Activated naive CD8-positive, alpha-beta T cell treated with anti-CD3 and anti-CD28 coated beads for 36 hours (primary cell): ENCODE measurements at places on chromosomes 12 and 14. TPM values are rescaled to one million over a fixed set of nuclear protein-coding genes. Genes with fewer than 3 reads are reported as not detected.

KRT1 gene
- total RNA-seq: not detected

CLEC6A gene
- total RNA-seq: not detected

CISTR gene
- total RNA-seq: not detected

LBHD2 gene
- not detected for total RNA-seq

SPTB gene
- 0.31 TPM for total RNA-seq

CCT2 gene
- total RNA-seq: 501 TPM

MGAT4C gene
- total RNA-seq: not detected

- no peak for DNase-seq
- peaks cover 26% of the 10 kb centered on the region for H3K4me1 ChIP-seq
- no peaks in the 10 kb centered on the region for H3K27me3 ChIP-seq
- peak overlapping the region; percentile 16 for H3K4me3 ChIP-seq
- no peak overlapping the region for H3K27ac ChIP-seq
- no peaks in the 10 kb centered on the region for H3K36me3 ChIP-seq
These were observed 16.4 kb upstream of the PLEKHH1 start for GRCh38 chr14:67516676-67517075.

DNA sequence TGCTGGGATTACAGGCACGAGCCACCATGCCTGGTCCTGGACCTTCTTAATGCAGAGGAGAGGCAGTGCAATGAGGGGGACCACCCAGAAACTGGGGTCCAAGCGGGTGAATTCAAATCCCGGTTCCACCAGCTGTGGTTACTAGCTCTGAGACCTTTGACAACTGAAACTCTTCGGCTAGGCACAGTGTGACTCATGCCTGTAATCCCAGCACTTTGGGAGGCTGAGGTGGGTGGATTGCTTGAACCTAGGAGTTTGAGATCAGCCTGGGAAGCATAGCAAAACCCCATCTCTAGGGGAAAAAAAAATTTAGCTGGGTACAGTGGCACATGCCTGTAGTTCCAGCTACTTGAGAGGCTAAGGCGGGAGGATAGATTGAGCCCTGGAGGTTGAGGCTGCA, 5.0 kb upstream of the CD4 start:
- peaks cover 57% of the 10 kb centered on the region for H3K4me1 ChIP-seq
- no peak for DNase-seq
- H3K27me3 ChIP-seq: no peaks in the 10 kb centered on the region
- H3K4me3 ChIP-seq: no peak overlapping the region
- H3K27ac ChIP-seq: no peak overlapping the region
- no peaks in the 10 kb centered on the region for H3K36me3 ChIP-seq

GRCh38 chr12:75876832-75877762, 154.5 kb downstream of the PHLDA1 start:
- peaks cover 46% of the 10 kb centered on the region for H3K27me3 ChIP-seq
- H3K4me3 ChIP-seq: no peak overlapping the region
- H3K27ac ChIP-seq: no peak overlapping the region
- H3K4me1 ChIP-seq: peaks cover 26% of the 10 kb centered on the region

- H3K27me3 ChIP-seq: peaks cover 35% of the 10 kb centered on the region
- H3K27ac ChIP-seq: no peak overlapping the region
- no peak for DNase-seq
- H3K36me3 ChIP-seq: no peaks in the 10 kb centered on the region
- H3K4me3 ChIP-seq: no peak overlapping the region
These were observed 12.2 kb upstream of the COL2A1 start for GRCh38 chr12:48016373-48017020.

DNA sequence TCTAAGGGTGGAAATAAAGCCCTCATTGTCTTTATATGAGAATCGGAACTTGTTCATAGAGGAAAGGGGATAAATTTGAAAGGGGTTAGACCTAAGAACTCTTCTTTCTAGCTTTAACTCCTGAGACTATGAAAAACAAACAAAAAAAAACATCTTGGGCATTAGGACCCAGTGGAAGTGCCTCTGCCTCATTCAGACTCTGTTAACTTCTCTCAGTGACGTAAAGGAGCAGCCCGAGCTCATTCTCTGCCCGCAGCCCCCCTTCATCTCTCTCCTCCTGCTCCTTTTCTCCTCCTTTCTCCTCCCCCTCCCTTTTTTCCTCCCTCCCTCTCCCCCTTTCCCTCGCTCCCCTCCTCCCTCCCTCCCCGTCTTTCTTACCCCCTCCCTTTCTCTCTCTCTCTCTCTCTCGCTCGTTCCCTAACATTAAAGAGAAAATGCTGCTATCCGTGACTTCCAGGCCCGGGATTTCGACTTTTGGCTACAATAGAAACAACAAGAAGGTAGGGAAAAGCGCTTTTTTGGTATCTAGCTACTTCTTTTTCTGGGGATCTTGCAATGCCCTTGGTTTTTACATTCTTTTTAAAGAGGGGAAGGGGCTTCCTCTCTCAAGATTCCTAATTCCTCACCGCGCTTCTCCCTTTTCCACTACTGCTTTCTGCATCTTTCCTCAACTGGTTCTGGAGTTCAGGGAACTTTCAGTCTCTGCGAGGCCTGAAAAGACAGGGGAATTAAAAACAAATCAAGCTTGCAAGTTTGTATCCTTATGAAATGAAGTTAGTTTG, at the start of gene RBMS2:
Gene RBMS2 (plus strand): TSS at position 231 of the 782 bp plus-strand sequence. CDS start 204 bp downstream, at position 435.
- peak within 1 kb of the TSS; percentile 80 for H3K27ac ChIP-seq
- H3K27me3 ChIP-seq: no peaks in the 10 kb centered on the region
- peak; percentile 29 for DNase-seq

DNA sequence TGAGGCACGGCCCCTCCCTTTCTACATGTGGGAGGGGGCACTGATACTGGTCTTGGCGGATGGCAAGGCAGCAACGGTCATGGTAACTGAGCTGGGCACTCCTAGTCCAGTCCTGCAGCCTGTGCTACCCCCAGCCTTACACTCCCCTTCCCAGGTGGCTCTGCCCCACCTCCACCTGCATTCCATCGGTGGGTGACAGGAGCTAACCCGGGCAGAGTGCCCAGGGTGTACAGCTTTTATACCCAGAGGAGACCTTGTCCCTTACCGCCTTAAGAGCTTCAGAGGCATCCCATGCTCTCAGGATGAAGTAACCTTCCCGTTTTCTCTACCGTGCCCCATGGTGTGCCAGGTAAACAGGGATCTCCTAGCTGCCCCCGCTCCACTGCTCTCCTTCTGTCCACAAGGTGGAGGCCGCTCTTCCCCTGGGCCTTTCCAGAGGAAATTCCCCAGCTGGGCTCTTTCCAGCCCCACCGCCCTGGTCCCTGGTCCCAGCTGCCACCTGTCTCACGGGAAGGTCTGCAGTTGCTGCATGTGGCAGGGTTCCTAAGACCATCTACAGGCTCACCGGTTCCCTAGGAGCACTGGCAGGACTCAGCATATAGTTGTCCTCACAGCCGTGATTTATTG, 20.5 kb downstream of the BRI3BP start:
- no peaks in the 10 kb centered on the region for H3K27me3 ChIP-seq
- H3K4me3 ChIP-seq: no peak overlapping the region
- H3K36me3 ChIP-seq: peaks cover 19% of the 10 kb centered on the region
- H3K4me1 ChIP-seq: no peaks in the 10 kb centered on the region

DNA sequence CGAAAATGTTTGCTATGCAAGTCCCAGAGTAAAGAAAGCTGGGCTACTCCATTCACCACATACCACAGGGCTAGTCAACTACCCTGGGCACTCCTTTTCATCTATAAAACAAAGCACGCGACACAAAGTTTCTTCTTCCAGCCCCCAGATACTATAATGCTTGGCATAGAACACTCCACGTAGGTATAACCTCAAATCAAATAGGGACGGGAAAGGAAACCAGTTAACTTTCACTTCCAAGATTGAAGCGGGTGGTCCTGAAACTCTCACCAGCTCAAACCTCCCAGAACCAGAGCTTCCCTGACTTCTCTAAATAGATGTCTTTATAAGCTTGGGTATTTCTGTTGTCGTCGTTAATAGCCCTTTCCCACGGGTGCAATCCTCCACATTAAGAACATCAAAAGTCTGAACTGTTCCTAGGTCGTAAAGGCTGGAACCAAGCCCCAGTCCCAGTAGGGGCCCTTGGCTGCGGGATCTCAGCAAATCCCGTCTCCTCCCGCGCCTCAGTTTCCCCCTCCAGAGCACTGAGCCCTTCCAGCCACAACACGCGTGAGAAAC, 647 bp downstream of the LGMN start:
- peak overlapping the region; percentile 77 for H3K4me3 ChIP-seq
- peaks cover 41% of the 10 kb centered on the region for H3K4me1 ChIP-seq
- peaks cover 3% of the 10 kb centered on the region for H3K36me3 ChIP-seq
- H3K27ac ChIP-seq: no peak overlapping the region
- no peak for DNase-seq

DNA sequence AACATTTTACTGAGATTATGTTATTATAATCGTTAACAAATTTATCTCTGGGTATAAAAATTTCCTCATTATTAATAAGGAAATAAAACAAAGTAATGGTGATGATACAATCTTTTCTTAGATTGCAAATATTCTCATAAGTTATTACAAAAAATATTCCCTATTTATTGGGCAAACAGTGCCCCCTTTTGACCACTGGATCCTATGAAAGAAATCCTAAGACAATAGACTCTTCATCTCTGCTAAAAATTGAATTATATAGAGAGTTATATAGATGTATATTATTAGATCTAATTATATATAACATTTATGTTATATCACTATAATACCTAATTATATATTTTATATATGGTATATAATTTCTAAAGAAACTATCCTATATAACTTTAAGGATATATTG, 94.2 kb upstream of the FGD4 start:
- DNase-seq: no peak
- H3K36me3 ChIP-seq: peaks cover 4% of the 10 kb centered on the region
- H3K4me1 ChIP-seq: no peaks in the 10 kb centered on the region
- H3K4me3 ChIP-seq: no peak overlapping the region
- H3K27ac ChIP-seq: no peak overlapping the region

DNA sequence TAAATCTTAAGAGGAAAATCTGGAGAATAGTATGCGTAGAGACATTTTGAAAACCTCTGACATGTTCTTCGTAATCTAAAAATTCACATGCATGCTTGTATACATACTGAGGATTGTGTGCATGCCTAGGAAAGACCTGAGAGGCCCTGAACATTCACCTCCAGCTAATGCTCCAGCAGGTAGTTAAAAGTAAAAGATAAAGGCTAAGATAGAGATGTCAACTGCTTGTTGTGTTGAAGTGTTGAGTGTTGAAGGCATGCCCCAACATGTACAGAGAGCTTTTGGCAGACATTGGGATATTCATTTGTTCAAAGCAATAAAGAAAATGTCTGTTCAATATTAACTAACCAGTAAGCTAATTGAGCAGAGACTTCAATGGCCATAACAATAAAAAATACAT, 118.6 kb upstream of the SYT1 start:
- no peaks in the 10 kb centered on the region for H3K4me1 ChIP-seq
- no peak overlapping the region for H3K27ac ChIP-seq
- no peak for DNase-seq
- no peaks in the 10 kb centered on the region for H3K27me3 ChIP-seq
- no peak overlapping the region for H3K4me3 ChIP-seq

- no peak for DNase-seq
- H3K36me3 ChIP-seq: no peaks in the 10 kb centered on the region
- H3K4me3 ChIP-seq: no peak overlapping the region
- H3K27ac ChIP-seq: no peak overlapping the region
- H3K27me3 ChIP-seq: peaks cover 53% of the 10 kb centered on the region
- H3K4me1 ChIP-seq: peaks cover 9% of the 10 kb centered on the region
These were observed 57.7 kb downstream of the HMGA2 start for GRCh38 chr12:65881965-65882413.

DNA sequence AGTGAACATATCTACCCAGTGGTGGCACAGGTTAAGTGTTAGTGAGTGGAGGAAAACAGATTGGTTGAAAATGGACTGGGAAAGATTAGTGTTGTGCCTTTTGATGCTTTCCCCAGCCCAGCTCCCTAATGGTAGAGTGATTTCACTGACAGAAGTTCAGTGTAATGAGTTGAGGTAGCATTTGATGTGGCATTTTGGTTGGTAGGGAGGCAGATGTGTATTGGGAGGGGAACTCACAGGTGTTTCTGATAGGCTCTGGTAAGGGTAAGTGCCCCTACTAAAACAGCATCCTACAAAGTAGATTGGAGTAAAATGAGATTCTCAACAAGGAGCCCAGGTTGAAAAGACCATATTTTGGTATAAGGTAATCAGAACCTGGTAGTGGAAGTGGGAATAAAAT, 4.2 kb downstream of the TBK1 start:
- H3K4me1 ChIP-seq: peaks cover 41% of the 10 kb centered on the region
- DNase-seq: no peak
- peaks cover 25% of the 10 kb centered on the region for H3K36me3 ChIP-seq
- no peak overlapping the region for H3K4me3 ChIP-seq
- peak overlapping the region; percentile 3 for H3K27ac ChIP-seq
- no peaks in the 10 kb centered on the region for H3K27me3 ChIP-seq

GRCh38 chr14:88618476-88618875, 55.6 kb downstream of the ZC3H14 start:
- peaks cover 5% of the 10 kb centered on the region for H3K36me3 ChIP-seq
- DNase-seq: no peak
- no peak overlapping the region for H3K27ac ChIP-seq

GRCh38 chr12:44812062-44812461, 64.1 kb downstream of the NELL2 start:
- H3K4me1 ChIP-seq: peaks cover 52% of the 10 kb centered on the region
- DNase-seq: peak; percentile 17
- H3K4me3 ChIP-seq: no peak overlapping the region
- H3K36me3 ChIP-seq: peaks cover 39% of the 10 kb centered on the region
- H3K27ac ChIP-seq: peak overlapping the region; percentile 71

DNA sequence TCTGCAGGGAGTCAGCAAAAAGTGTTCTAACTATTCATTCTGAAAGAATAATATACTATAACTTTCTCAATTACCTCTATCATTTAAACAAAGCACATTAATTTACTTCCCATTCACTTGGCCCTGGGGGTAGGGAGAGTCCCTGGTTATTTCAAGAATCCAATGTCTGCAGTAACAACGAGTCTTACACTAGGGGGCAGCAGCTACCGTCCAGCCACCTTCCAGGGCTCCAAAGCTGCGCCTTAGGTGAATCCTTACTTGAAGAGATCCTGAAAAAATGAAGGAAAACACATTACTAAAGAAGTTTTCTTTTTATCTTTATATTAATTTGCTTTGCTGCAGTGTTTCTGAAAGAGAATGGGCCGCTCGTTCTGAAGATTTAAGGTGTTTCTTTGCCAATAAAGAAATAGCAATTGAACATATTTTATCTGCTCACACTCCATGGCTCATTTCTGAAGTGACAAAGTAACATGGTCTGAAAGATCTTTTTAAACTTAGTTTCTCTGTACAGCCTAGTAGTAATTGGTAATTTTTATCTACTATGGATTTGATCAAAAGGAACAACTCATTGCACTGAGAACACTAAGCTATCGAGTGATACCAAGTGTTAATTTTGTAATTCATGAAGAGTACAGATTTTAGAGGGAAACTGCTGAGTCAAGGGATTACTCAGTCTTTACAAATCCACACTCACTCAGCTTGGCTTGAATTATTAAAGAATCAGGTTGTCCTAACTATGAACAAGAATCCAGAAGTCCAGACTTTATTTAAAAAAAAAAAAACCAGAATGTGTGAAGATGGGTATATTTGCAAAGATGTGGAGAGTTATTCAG, 27.6 kb downstream of the BHLHE41 start:
- H3K36me3 ChIP-seq: no peaks in the 10 kb centered on the region
- peaks cover 16% of the 10 kb centered on the region for H3K27me3 ChIP-seq
- no peak overlapping the region for H3K4me3 ChIP-seq
- H3K27ac ChIP-seq: no peak overlapping the region
- H3K4me1 ChIP-seq: peaks cover 3% of the 10 kb centered on the region
- DNase-seq: peak; percentile 43
